ENCODE measurements at places on chromosomes 1 and 21.

GRCh38 chr1:157403203-157403602 is 149.1 kb downstream of the FCRL5 start:
- DNase-seq: no peak

- no peak for DNase-seq
Observed at GRCh38 chr1:210239349-210240111, 6.9 kb downstream of the SERTAD4 start.

- no peak for DNase-seq
Observed at GRCh38 chr1:114517348-114517747, 6.3 kb upstream of the TRIM33 start.

DNA sequence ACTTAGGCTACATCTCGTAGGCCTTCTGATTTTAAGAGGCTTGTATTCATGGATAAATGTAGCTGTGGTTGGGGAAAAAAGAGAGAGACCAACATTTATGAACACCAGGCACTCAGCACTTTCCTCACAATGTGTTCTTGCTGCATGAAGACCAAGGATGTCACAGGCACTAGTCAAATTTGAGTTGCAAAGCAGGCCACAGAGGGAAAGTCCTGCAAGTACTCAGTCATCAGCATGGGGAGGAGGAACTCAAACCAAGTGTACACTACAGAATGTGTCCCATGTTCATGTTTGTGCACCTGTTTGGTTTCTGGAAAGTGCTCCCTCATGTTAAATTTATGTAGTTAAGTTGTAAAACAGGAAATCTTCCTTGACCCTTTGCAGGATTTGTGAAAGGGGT is 8.7 kb upstream of the MAP3K7CL start:
- DNase-seq: no peak
